ENCODE measurements at places on chromosomes 6 and 20. TPM values are rescaled to one million over a fixed set of nuclear protein-coding genes. Genes with fewer than 3 reads are reported as not detected.
A peak's percentile ranks its signal among the peaks of the same experiment; 100 is the strongest.

GRCh38 chr6:5763871-5764270 is 242.9 kb downstream of the NRN1 start:
- no peak overlapping the region for H3K4me3 ChIP-seq
- H3K36me3 ChIP-seq = peaks cover 15% of the 10 kb centered on the region
- H3K27ac ChIP-seq = no peak overlapping the region
- H3K4me1 ChIP-seq = peaks cover 7% of the 10 kb centered on the region
- no peak for DNase-seq
- no peaks in the 10 kb centered on the region for H3K27me3 ChIP-seq

- peak; percentile 68 for DNase-seq
- H3K4me1 ChIP-seq = peaks cover 30% of the 10 kb centered on the region
- peaks cover 18% of the 10 kb centered on the region for H3K36me3 ChIP-seq
- no peaks in the 10 kb centered on the region for H3K27me3 ChIP-seq
- peak overlapping the region; percentile 84 for H3K4me3 ChIP-seq
These were observed 142.2 kb downstream of the NFATC2 start for GRCh38 chr20:51400051-51400926.

DNA sequence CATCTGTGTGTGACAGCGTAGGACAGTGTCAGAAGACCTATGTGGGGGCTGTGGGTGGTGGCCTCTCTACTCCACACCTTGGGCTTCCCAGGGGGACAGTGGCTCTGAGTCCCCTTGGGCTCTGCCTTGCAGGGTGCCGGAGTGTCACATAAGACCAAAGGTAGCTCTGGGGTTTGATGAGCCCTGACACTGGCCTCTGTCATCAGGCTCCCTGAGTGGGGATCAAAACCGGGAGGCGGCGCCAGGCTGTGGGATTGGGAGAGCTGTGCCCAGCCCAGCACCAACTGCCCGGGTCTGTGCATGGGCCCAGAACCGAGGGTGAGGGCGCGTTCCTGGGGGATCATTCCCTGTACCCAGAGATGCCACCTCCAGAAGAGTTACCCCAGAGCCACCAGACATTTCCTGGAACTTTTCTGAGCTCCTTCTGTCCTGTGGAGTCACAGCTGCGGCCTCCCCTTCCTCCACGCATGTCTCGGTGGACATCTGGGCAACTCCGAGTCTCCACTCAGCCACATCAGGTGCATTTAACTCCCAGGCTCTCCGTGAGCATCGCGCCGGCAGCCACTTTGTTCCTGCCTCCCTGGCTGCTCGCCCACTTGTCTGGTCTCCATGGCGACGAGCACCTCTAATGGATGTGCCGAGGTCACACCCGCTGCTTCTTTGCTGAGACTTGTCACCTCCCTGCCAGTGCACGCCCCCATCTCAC is 94.7 kb downstream of the TMEM242 start:
- peaks cover 28% of the 10 kb centered on the region for H3K4me1 ChIP-seq
- H3K4me3 ChIP-seq = no peak overlapping the region
- H3K27ac ChIP-seq = peak overlapping the region; percentile 52
- DNase-seq = no peak
- H3K36me3 ChIP-seq = no peaks in the 10 kb centered on the region

DNA sequence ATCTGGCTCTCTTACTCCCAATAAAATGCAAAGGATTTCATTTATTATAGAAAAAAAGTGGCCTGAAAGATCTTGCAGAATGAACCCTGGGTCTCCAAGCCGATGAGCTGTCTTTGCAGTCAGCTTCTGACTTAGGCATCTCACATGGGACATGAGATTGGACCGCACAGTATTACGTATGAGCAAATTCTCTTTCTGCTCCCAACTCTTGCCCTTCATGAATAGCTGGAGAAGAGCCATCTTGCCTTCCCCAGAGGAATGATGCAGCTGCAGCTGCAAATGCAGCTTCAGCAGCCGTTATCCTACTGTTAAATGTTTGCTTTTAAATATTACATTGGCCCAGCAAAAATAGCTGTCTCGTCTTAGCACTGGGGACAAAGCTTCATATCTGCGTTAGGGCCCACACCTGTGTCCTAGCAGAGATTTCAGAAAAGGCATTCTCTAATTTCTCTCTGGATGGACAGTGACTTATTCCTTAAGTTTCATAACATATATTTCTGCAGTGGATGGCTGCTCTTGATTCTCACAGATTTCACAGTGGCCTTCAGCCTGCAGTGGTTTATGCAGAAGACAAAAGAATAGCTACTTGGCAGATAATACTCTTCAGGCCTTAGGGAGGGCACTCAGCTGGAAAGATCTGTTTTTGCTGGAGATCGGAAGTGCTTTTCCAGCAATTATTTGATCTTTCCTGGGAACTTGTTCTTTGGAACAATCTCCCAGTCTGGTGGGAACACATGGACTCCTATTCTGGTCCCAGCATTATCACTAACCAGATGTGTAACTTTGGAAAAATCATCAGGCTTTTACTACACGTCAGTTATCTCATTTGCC is 129.2 kb downstream of the FYN start:
- no peak for DNase-seq
- no peak overlapping the region for H3K27ac ChIP-seq
- peaks cover 50% of the 10 kb centered on the region for H3K4me1 ChIP-seq

DNA sequence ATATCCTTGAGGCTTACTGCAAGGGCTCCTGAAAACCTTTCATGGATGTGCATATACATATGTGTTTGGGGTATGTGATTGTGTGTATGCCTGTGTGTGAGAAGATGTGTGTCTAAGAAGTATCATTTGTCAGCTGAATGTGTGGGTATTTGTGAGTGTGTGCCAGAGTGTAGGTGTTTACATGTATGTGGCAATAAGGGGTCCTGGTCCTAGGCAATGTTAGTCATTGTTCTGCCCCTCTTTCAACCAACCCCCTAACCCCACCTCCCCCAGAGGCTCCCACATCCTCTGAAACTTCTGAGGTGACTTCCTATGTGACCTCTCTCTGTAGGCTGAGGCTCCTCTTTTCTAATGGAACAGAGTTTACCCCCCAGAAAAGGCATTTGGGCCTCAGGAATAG is 186.4 kb downstream of the LRFN2 start:
- no peak for DNase-seq
- no peak overlapping the region for H3K4me3 ChIP-seq
- H3K27ac ChIP-seq = no peak overlapping the region

Gene VSTM2L
- not detected for total RNA-seq

Gene ZNF391
- total RNA-seq = 6.6 TPM

Gene IL17A
- total RNA-seq = not detected

Gene RAB44
- not detected for total RNA-seq
